ENCODE measurements at places on chromosomes 6 and 20. TPM values are rescaled to one million over a fixed set of nuclear protein-coding genes. Genes with fewer than 3 reads are reported as not detected.

DNA sequence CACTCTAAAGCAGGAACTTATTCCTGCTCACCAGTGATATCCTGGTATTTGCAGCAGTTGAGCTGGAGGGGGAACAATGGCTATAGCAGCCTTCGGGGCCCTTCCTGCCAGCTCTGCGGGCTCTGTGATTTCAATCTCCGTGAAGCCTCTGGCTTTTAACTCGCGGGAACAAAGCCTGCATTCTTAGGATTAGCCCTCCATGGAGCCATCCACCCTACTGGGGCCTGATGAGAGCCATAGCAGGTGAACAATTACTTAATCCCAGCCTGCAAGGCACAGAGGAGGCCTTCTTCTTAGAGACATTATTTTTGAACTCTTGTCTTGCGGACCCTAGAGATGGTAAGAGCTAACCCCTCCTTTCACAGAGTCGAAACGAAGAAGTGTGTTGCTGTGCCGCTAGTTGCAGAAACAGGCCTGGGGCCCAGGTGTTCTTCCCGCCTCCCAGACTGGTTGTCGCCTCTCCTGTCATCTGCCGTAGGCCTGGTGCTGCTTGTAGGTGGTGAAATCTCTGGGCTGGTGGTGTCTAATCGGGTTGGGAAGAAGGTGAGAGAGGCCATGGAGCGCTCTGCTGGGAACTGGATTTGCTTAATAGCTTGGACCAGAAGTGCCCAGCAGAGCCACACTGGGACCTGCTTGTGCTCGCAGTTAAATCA is 9.7 kb downstream of the GHRH start:
- peaks cover 8% of the 10 kb centered on the region for H3K27me3 ChIP-seq
- DNase-seq = no peak
- H3K36me3 ChIP-seq = peaks cover 2% of the 10 kb centered on the region
- no peaks in the 10 kb centered on the region for H3K4me1 ChIP-seq
- no peak overlapping the region for H3K4me3 ChIP-seq

Gene GTPBP2
- 84.9 TPM for total RNA-seq

Gene NHLRC1
- 1.5 TPM for total RNA-seq

Gene TRIM15
- not detected for total RNA-seq

- no peak for DNase-seq
- H3K27ac ChIP-seq = no peak overlapping the region
- H3K36me3 ChIP-seq = no peaks in the 10 kb centered on the region
- H3K27me3 ChIP-seq = no peaks in the 10 kb centered on the region
Observed at GRCh38 chr6:15299430-15300131, 53.7 kb downstream of the JARID2 start.

Gene VPS52
- 60.3 TPM for total RNA-seq

DNA sequence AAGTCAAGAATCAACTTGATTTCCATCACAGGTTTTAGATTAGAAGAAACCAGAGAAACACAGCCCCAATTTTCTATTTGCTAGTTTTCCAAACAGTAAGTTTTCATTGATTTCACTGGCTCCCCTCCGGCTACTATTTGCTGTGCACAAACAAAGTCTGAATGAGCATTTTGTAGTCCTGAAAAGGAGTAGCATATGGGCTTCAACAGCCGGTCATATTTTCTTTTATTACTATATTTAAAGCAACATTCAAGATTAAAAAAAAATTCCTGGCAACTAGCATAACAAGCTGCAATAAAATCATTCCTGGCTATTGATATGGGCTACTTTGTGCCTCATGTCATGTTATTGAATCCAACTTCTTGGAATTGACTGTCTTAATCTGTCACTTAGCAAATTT is 48.3 kb downstream of the CARMIL1 start:
- DNase-seq = no peak
- H3K4me1 ChIP-seq = peaks cover 35% of the 10 kb centered on the region
- H3K36me3 ChIP-seq = no peaks in the 10 kb centered on the region
- no peak overlapping the region for H3K4me3 ChIP-seq

Gene PKIB
- 35.0 TPM for total RNA-seq

- no peaks in the 10 kb centered on the region for H3K36me3 ChIP-seq
- no peak overlapping the region for H3K4me3 ChIP-seq
- no peak overlapping the region for H3K27ac ChIP-seq
- no peaks in the 10 kb centered on the region for H3K4me1 ChIP-seq
Observed at GRCh38 chr6:153392156-153392555, 261.1 kb upstream of the RGS17 start.

Gene HLA-G
- 0.32 TPM for total RNA-seq

GRCh38 chr6:23228439-23229024 is 659.2 kb downstream of the HDGFL1 start:
- H3K27ac ChIP-seq = no peak overlapping the region
- no peaks in the 10 kb centered on the region for H3K36me3 ChIP-seq
- no peak for DNase-seq
- H3K4me3 ChIP-seq = no peak overlapping the region

DNA sequence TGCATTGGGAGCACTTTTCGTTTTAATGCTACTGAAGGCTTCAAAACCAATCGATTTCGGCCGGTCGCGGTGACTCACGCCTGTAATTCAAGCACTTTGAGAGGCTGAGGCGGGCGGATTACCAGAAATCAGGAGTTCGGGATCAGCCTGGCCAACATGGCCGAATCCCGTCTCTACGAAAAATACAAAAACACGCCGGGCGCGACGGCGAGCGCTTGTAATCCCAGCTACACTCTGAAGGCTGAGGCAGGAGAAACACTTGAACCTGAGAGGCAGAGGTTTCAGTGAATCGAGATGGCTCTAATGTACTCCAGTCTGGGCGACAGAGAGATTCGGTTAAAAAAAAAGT is 58.4 kb downstream of the TRIM38 start:
- H3K4me3 ChIP-seq = peak overlapping the region; percentile 97
- no peaks in the 10 kb centered on the region for H3K27me3 ChIP-seq
- H3K27ac ChIP-seq = peak overlapping the region; percentile 100
- no peaks in the 10 kb centered on the region for H3K36me3 ChIP-seq
- H3K4me1 ChIP-seq = peaks cover 26% of the 10 kb centered on the region
- DNase-seq = peak; percentile 88

DNA sequence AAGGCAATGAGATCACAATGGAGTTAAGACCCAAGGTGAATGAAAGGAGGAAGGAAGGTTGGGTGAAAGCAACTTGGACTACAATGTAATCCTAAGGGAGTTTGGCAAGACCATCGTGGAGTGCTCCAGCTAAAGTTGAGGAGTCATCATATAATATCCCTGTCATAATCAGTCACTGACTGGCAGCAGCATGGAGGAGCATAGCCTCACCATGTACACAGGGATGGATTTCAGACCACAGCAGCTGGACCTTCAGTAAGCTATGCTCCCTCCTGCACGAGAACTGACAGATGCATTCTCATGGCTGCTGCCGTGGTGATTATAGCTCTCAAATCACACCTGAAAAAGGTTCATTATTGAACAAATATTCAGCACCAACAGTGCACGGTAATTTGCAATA is 43.0 kb downstream of the GOPC start:
- H3K4me3 ChIP-seq = no peak overlapping the region
- no peak overlapping the region for H3K27ac ChIP-seq

Gene REM1
- not detected for total RNA-seq

Gene PLA2G7
- total RNA-seq = not detected

Gene C20orf204
- 1.3 TPM for total RNA-seq

DNA sequence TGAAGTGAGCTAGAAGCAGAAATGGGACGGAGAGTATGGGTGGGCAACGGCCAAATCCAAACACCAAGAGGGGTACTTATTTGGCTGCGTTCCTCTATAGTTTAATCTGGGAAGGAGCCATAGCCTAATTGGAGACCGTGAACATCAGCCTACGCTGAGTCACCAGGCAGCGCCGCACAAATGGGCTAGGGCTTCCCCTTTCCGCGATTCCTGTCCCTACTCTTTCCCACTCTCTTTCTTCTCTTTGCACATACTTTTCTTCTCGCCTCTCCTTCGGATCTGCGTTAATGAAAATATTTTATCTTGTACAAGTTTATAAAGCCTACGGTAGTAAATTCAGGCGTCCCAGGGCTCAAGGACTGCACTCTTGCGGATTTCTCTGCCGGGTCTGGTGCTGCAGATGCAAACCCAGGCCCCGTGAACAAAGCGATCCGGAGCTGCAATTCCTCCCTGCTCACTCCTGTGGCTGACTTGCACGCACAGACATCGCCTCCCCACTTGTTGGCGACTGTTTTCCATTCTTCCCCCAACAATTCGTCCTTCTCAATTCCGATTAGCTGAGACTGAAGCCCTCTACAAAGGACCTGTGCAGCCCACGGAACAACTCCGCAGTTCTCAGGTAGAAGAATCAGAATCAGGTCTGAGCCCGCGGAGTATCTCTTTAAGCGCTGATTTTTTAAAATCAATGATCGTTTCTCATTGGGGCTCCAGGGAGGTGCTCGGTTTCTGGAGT is 4.2 kb upstream of the TBX18 start:
- peaks cover 81% of the 10 kb centered on the region for H3K27me3 ChIP-seq
- H3K27ac ChIP-seq = no peak overlapping the region
- peaks cover 25% of the 10 kb centered on the region for H3K4me1 ChIP-seq
- H3K4me3 ChIP-seq = no peak overlapping the region
- no peak for DNase-seq
- H3K36me3 ChIP-seq = peaks cover 5% of the 10 kb centered on the region
